ENCODE measurements at places on chromosomes 6 and 20.
A peak's percentile ranks its signal among the peaks of the same experiment; 100 is the strongest.

GRCh38 chr6:129882510-129883023 is 21.5 kb upstream of the TMEM244 start:
- no peak for DNase-seq

GRCh38 chr6:117992856-117993255 is 85.8 kb downstream of the SLC35F1 start:
- no peak for DNase-seq

DNA sequence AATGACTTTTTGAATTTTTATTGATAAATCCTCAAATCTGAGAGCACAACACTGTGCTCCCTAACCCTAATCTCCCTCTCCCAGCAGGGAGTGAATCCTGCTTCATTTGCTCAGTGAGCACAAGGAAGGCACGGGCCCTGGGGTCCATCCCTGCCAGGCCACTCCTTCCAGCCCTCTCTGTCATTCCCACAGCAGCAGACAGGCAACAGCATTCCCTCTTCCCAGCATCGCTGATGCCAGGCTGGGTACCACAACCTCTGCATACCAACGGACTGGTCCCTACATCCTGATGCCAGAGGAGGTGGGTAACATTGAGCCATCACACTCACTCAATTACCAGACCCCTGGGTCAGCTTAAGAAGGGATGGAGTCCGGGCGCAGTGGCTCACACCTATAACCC is 34.2 kb downstream of the MRPL14 start:
- no peak for DNase-seq

DNA sequence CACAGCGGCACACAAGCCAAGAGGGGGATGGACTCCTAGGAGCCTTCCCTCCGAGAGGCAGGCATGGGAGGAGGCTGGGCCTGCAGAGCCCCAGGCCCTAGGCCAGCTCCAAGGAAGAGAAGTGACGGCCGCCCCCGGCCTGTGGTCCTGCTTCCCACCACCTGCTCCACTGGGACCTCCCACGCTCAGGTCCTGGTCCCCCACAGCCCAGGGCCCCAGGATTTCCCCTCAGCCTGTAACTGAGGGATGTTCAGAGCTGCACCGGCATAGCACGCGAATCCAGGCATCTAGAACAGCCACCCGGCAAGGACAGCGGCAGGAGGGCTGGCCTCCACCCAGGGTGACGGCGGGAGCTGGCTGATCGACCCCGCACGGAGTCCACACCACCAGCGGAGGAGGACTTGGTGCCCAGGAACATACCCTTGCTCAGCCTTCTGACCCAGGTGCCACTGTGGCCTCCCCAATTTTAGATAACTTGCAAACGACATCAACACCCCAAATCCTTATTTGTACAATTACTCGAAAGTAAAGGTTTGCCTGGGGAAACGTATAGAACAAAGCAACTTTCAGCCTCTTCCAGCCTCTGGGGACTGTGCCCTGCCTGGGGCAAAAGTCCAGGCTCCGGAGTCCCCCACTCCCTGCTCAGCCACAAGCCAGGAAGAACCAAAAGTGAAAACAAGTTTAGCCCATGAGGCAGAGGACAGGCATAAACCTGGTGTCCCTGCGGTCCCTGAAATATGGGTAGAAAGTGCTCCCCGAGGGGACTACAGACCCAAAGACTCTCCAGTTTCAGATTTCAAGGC is 3.5 kb downstream of the GATA5 start:
- no peak for DNase-seq

DNA sequence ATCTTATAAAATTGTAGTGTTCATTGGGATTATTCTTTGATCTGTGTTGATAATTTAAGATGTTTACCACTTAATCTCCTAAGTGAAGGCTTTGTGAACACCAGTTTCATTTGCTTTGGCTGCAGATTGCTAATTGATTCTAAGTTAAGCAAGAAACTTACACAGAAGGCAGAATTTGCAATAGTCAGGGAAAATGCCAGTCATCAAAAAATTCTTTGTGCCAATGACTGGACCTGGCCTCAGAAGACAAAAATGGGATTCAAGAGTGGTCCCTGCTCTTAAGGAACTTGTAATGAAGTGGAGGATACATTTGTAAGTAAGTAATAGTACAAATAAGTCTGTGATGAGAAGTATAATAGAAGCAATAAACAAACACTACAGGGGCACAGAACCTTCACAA is 63.3 kb upstream of the EXOC2 start:
- no peak for DNase-seq

GRCh38 chr20:48178633-48179032 is 393.4 kb upstream of the SULF2 start:
- DNase-seq = no peak

DNA sequence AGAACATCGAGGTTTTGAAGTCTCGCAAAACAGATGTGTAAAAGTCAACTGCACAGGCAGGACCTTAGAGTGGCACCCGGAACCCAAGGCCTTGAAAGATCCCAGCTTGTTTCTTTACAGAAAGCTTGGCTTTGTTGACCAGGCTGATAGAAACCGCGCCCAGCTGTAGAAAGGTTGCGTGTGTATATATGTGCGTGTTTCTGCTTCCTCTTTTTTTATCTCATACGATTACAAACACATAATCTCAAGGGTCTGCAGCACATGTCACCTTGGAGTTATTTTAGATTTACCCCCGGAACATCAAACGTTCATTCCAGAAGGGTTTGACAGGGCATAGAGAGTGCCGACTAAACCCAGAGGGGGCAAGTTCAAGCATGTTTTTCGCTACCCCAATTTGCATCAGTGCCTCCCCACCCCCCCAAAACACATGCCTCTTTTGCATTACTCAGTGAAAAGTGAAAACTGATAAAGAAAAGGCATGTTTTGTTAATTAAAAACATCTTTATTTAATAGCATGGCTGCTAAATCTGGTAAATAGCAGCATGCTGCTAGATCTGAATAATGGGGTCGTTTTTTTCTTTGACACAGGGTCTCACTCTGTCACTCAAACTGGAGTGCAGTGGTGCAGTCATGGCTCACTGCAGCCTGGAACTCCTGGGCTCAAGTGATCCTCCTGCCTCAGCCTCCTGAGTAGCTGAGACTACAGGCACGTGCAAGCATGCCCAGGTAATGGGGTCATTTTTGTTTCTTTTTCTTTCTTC is 33.2 kb upstream of the NCOA3 start:
- no peak for DNase-seq

DNA sequence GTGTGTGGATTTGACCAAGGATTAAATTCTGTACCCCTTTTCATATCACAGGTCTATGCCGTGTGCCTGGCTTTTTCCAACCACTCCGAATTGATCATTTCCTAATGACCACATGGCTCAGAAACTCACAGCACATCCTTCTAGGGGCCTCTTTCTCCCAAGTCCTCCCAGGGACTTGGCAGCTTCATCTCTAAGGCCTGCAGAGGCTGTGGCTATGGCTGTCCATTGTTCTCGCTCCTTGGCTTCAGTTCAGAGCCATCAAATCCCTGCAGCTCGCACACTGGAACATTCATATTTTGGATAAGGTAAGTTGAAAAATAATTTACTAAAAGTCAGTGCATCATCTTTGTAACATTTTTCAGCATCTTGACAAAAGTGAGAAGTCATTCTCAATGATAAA is 497.2 kb upstream of the CDH4 start:
- no peak for DNase-seq

GRCh38 chr6:17998442-17998841 is 11.0 kb upstream of the KIF13A start:
- DNase-seq = no peak

DNA sequence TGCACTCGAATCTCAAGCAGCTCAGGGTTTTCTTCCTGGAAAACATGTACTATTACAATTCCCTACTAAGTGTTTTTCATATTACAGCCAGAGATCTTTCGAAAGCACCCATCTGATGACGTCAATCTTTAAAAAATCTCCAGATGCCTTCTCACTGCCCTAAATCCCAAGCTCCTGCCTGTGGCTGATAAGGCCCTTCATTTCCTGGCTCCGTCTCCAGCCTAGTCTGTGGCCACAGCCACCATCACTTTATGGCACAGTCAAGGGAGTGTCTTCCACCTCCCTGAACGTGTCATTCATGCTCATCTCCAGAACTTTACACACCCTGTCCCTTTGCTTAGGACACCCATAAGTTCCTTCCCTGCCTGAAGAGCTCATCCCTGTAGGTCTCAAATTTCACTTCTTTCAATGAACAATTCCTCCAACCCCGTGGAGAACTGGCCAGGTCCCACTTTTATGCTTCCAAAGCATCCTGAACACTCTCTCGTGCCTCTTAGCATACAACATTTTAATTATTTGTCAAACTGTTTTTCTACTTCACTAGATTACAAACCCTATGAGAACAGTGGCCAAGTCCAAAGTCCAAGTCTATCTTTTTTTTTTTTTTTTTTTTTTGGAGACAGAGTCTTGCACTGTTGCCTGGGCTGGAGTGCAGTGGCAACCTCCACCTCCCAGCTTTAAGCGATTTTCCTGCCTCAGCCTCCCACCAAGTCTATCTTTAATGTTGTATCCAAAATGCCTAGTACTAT is 106.1 kb upstream of the AGPAT4 start:
- DNase-seq = no peak

DNA sequence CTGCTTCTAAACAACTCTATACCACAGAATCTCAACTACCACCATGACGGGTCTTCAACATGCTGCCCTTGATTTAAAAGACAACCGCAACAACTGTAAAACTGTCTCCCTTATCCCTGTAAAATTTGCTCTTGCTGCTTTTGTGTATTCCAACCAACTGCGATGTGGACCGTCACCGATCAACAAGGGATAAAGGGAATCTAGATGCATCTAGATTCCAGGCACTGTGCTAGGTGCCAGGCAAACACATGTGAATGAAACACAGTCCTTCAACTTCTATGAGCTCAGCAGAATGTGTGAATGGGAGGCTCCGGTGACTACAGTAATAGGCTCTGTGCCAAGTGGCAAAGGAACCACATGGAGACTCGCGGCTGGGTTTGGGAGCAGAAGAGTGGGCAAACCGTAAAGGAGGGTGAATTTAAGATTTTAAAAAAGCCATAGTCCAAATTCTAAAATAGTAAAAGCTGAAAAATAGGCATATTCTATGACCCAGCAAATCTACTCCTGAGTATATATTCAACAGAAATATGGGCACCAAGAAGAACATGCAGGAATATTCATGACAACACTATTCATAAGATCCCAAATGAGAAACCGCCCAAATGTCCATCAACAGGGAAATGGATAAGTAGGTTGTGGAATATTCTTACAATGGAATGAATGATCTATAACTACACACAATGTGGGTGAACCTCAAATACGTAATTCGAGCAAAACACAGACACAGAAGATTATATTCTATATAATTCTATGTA is 3.7 kb upstream of the PRND start:
- no peak for DNase-seq

DNA sequence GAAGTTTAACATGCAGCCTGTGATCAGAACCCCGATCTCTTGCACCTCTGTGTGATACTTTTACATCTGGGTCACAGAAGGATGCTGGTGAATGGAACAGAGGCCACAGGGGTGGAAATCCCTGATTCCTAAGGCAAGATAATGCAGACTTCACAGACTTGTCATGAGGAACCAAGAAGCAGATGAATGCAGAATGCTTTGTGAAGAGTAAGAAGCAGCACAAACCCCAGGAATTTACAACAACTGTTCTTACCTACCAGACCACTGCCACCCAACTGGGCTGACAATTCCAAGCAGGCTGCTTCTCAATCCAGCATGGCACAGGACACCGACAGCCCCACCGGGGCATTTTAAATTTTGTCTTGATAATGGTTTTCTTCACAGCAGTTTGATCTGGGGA is 113.2 kb upstream of the CD93 start:
- no peak for DNase-seq

- DNase-seq = no peak
These were observed 14.1 kb upstream of the CALHM6 start for GRCh38 chr6:116447052-116447451.

DNA sequence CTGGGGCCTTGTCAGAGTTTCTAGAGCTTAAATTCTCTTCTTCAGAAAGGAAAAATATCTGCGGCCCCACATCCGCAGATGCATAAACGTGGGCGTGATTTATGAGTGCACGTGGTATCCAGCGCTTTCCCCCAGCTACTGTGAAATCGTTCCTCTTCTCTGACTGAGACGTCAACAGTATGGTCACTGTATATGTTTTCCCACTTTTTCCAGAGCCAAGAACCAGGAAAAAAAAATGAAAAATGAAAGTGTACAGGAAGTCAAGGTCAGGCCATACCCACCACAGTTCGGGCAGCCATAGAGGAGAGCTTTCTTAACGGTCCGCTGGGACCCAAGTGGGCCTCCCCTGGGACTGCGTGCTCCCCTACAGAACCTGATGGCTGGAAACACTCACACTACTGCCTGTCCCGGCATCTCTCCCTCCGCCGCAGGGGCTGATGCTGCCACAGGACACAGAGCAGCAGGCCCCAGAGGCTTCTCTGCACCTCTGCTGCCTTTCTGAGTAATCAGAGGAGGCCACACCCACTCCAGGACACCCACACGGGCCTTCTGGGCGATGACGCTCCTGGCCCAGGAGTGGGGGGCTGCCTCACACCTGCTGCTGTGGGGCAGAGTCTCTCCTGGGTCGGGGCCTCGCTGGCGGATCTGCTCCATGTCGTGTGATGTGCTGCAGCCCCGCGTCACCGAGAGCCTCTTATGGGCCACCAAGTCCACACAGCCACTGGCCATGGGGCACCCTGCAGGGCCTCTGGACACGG is 16.4 kb upstream of the STX16 start:
- DNase-seq = peak; percentile 10

- DNase-seq = no peak
These were observed 6.9 kb upstream of the CST11 start for GRCh38 chr20:23459461-23460150.

- no peak for DNase-seq
These were observed 19.9 kb downstream of the PEDS1 start for GRCh38 chr20:50133474-50134217.

DNA sequence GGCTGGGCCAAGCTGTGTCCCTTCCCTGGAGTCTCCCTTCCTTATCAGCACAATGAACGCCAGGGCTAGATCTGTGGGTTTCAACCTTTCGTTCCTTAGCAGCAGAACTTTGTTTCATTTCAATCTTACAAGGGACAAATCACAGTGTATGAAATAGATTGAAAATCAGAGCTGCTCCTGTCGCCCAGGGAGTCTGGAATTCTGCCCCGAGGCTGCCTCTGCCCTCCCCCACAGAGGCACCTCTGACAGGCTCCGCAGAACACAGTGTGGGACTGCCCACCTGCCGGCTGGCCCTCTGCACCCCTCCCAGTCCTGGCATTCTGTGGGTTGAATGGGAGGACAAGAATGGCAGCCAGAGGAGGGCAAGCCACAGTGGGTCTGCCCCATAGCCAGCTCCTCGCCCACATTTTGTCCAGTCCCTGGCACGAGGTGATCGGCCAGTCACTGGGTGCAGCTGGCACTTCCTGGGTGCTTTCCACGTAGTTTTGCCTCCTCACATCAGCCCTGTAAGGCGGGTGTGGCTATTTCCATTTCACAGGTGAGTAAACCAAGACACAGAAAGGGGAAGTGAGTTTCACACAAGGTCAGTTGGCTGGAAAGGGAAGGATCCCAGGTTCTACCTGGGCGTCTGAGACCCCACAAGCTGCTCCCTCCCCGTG is 26.1 kb downstream of the MANBAL start:
- DNase-seq = no peak

GRCh38 chr6:151494235-151494935 is 568 bp downstream of the CCDC170 start:
- no peak for DNase-seq

GRCh38 chr6:5498579-5498899 is 237.2 kb downstream of the FARS2 start:
- no peak for DNase-seq

- no peak for DNase-seq
These were observed 20.4 kb downstream of the PTPRK start for GRCh38 chr6:128500014-128500413.

Measured in stimulated activated CD4-positive, alpha-beta T cell treated with anti-CD3 and anti-CD28 coated beads, Interleukin-15, amount 100 ng/mL, for 1 hour (primary cell).